ENCODE measurements at places on chromosomes 11 and 22.

- no peak for DNase-seq
These were observed 24.0 kb upstream of the P2RY2 start for GRCh38 chr11:73194034-73194507.

DNA sequence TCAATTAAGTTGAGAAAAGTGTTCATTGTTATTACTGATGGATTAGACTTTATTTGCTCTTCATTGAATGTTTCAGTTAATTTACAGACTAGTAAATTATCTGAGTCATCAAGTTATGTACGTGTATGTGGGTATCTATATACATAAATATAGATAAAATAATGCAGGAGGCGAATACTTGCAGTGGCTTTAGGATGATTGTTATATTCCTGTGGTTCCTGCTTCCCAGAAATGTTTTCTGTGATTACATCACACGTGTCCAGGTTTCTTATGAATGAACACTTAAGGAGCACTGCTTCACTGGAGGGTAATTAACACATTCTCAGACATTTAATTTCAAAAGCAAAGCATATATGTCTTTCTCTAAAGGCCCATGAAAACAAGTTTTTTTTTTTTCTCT lies 28.4 kb downstream of the YAP1 start:
- DNase-seq: no peak

DNA sequence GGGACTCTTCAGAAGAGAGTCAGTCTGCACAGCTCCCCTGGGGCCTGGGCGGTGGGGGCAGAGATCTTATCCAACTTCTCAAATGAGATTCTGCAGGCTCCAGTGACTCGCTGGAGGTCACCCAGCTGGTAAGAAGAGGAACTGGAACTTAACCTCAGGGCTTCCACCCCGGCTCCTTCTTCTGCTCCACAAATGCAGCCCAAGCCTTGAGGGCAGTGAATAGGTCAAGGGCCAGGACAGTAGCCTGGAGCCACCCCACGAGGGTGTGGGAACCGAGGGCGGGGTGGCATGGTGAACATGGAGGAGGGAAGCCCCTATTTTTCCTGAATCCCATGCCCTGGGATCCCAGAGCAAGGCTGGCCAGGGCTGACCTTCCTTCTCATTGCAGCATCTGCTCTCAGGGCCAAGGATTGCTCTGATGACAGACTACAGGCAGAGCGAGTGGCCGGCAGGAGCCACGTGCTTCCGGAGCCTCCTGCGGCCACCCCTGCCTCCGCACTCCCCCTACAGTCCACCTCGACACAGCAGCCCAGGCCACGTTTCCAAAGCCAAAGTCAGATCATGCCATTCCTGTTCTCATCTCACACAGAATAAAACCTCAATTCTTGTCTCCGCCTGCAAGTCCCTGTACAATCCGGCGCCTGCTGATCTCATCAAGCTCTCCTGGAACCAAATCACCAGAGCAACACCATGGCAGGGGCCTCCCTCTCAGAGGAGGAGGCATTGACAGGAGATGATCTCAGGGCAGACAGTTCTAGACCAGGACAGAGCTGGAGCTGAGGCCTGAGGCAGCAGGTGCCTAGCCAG lies 21.1 kb upstream of the UPK3A start:
- no peak for DNase-seq

DNA sequence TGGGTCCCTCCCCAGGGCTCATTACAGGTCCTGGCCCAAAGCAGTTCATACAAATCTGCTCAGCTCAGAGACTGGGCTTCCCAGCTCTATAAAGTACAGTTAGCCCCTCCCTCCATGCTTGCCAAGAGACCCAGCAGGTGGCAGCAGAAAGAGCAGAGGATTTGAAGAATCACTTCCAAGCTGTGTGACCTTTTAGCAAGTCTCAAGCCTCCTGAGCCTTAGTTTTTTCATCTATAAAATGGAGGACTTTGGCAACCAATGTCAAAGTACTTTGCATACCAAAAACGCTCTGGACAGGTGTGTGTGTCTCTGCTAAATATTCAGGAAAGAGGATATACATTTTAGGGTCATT lies 26.6 kb downstream of the RELT start:
- DNase-seq: no peak

DNA sequence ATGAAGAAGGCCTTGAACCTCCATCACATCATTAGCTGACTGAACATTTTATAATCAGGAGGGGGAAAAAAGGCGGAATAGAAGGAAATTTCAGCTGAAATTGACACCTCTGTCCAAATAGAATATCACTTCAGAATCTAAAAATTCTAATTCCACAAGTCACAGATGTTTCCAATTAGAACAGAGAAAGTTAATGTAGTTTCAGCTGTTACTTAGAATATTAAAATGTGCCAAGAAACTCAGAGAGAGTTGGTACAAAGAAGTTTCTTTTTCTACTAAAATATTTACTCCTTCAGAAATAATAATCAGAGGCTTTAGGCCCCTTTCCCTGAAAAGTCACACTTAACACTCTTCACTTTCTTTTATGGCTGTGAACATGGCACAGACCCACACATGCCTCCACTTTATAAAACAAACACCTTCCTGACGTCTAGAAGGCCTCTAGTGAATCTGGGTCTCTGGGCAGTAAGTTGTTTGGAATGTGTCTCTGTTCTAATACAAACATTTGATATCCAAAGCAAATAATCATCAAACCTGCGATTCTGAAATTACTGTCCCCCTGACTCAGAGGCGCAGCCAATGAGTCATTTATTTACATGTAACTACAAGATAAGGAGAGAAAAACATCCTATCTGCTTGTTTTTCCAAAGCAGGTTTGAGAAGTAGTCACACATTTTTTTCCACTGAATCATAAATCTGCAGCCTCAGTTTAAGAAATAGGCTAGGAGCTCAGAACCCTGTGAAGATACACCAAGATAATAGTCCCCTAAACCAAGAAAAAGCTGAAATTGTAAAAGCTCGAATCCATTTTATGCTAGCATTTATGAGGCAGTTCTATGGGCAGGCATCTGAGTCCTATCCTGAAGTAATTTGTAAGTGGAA lies 148.4 kb downstream of the ME3 start:
- no peak for DNase-seq

DNA sequence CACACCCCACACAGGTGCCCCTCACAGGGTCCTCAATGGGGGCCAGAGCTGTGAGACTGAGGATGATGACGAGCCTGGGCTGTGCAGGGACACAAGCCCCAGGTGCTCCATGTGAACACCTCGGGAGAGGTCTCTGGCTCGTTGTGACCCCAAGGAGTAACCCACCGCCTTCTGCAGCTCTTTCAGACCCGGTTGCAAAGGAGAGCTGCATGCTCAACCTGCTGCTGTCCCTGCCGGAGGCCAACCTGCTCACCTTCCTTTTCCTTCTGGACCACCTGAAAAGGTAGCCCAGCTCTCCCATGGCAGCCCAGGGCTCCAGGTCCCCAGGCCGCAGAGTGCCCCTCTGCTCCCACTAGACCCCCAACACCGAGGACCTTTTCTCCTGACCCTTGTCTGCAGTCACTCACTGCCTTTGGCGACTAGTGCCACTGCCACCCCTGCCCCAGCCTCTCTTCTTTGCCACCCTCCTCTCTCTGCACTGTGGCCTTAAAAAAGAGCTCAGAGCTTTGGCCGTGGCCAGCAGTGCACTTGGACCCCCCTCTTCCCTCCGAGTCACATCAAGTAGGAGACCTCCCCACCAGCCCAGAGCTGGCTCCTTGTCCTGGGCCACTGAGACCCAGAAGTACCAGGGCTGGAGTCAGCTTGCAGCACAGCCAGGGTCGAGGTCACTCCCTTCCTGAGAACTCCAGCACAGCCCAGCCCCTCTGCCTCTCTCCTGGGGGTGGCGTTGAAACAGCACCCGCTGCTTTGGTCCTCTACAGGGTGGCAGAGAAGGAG lies 133.7 kb downstream of the BCR start:
- DNase-seq: no peak

- DNase-seq: no peak
These were observed 16.9 kb upstream of the ANKK1 start for GRCh38 chr11:113370634-113371033.

GRCh38 chr11:43981006-43981405 lies 38.6 kb downstream of the C11orf96 start:
- DNase-seq: no peak

- no peak for DNase-seq
These were observed 6.5 kb downstream of the PTPMT1 start for GRCh38 chr11:47571895-47572294.

DNA sequence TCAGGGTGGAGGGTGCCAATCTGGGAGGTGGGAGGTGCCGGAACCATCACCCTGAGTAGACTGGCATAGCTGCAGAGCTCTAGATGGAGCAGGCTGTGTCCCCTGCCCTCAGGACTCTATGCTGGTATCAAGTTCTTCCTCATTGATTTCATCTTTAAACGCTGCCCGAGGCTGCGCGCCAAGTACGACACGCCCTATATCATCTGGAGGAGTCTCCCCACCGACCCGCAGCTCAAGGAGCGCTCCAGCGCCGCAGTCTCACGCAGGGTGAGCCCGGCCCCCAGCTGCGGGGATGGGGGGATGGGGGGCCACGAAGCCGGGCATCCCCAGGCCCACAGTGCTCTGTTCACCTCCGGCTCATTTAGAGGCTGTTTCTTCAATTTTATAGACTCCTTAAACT lies 52.5 kb downstream of the GRAMD4 start:
- DNase-seq: no peak

- DNase-seq: no peak
These were observed 3.4 kb downstream of the KCNK7 start for GRCh38 chr11:65591939-65592857.

GRCh38 chr11:64372802-64373597 lies 14.0 kb downstream of the RPS6KA4 start:
- DNase-seq: peak; percentile 99

- DNase-seq: no peak
These were observed 32.2 kb downstream of the MMP20 start for GRCh38 chr11:102592634-102593581.

- no peak for DNase-seq
These were observed 15.4 kb upstream of the PEX26 start for GRCh38 chr22:18062421-18062820.

GRCh38 chr11:111402411-111402810 lies 23.3 kb upstream of the POU2AF1 start:
- DNase-seq: peak; percentile 97

GRCh38 chr11:19723572-19724342 lies 11.1 kb downstream of the NAV2 start:
- DNase-seq: peak; percentile 79

GRCh38 chr11:72779495-72780128 lies 14.2 kb downstream of the STARD10 start:
- DNase-seq: no peak

DNA sequence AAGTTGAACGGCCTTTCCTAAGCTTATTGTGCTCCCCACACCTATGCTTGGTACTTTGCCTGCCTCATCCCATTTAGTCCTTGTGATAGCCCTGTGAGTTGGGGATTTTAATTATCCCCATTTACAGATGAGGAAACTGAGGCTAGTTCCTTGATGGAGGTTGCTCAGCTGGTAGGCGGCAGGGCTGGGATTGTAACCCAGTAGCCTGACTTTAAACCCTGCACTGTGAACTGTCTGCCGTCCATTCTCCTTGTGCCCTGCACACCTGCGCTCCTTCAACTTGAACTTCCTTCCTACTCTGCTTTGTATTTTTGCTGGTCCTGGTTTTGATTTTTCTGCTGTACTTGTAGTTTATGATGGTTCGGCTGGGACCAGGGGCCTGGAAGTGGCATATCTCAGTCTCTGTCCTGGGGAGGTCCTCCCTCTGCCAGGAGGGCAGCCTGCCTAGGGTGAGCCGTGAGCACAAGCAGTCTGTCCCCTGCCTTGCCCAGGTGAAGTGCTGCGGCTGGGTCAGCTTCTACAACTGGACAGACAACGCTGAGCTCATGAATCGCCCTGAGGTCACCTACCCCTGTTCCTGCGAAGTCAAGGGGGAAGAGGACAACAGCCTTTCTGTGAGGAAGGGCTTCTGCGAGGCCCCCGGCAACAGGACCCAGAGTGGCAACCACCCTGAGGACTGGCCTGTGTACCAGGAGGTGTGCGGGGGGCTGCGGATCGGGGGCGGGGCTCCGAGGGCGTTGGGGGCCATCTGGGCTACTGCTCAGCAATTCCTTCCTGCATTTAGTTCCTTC lies 52.4 kb downstream of the CD82 start:
- DNase-seq: no peak

GRCh38 chr11:96051820-96052219 lies 127.9 kb upstream of the MTMR2 start:
- DNase-seq: no peak
